ENCODE measurements at places on chromosomes 12 and 14.

- DNase-seq, result no peak
Observed at GRCh38 chr12:49920241-49920914, 16.7 kb upstream of the FAIM2 start.

DNA sequence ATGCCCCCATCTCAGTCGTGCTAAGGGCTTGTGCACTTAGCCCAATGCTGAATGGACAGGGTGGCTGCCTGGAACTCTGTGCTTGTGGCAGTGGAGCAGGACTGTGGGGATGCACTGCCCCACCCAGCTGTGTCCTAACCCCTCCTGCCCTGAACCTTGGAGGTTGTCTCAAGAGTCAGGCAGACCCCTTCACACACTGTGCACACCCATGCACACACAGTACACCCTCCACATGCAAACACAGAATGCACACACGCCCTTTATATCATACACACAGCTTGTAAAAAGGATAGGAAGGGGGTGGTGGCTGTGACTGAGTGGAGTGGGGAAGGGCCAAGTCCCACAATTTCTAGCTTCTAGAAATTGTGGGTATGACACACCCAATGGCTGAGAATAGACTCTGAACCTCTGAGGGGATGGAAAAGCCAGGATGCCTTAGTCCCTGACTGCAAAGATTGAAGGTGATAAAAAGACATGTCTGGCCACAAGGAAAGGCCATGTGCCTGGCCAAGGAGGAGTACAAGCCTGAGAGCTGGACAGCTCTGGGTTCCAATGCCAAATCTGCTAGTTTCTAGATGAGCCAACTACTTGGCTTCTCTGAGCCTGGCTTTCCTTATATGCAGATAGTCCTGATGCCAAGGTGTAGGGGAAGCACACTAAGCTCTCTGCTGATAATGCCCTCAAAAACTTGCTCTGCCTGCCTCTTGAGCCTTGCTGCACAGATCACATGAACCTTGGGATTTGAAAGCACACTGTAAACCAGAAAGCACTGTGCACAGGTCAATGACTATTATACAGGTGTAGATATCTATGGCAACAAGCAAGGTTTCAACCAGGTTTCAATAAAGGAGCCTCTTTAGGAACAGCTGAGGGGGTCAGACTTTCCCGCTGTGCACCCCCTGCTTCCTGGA lies 8.4 kb downstream of the KRT8 start:
- no peak for DNase-seq

- no peak for DNase-seq
Observed at GRCh38 chr14:56862836-56863235, 52.6 kb upstream of the OTX2 start.

DNA sequence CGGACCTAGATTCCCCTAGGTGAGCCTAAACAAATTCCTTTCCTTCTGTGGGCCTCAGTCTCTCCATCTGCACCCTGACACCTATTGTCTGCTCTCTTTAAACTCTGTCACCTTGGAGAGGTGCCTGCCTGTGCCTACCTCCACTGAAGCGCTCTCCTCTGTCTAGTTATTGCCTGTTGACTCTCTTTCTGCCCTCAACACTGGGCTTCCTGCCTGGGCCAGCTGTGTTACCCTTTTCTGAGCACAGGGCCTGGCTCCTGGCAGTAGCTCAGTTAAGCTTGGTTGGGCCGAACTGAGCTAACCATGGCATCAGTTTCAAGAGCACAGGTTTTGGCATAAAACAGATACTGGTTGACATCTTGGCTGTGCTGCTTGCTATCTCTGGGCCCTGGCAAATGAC lies 43.5 kb downstream of the PRMT8 start:
- DNase-seq, result no peak

DNA sequence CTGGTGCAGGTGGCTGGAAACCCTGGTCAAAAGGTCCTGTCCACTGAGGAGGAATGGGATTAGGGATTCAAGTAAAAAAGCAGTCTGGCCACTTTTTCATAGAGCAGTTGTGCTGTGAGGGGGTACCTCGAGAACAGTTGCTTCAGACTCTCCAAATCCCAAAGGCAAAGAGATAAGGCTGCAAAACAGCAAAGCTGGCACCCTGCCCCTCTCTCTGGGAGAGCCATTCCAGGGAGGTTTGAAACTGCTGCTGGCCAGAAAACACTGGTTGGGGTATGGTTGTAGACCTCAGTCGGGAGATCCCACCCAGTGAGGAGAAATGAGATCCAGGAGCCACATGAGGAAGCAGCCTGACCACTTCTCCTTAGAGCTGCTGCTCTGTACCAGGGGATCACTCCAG lies 137.3 kb downstream of the CEP83 start:
- no peak for DNase-seq

GRCh38 chr14:88312257-88312656 lies 10.8 kb downstream of the KCNK10 start:
- DNase-seq, result no peak

GRCh38 chr14:57495416-57495815 lies 1.8 kb upstream of the CCDC198 start:
- DNase-seq, result no peak

GRCh38 chr14:99576761-99577705 lies 27.0 kb downstream of the CCDC85C start:
- no peak for DNase-seq

GRCh38 chr14:76531821-76532318 lies 155.9 kb downstream of the ESRRB start:
- no peak for DNase-seq

DNA sequence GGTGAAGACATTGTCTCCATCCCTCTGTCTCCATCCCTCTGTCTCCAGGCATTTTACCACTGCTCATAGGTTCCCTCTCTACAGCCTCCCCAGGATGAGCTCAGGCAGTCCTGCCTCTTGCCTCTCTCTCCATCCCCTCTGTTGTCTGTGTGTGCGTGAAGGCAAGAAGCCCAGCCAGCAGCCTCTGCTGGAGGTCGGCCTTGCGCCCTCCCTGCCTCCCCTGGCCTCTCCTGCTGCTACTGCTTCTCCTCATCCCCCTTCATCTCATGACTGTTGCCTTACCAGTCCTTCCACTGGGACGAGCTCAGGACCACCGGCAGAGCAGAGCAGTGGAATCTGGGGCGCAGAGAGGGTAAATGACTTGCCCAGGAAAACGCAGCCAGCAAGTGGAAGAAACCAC lies 3.2 kb downstream of the KRT80 start:
- no peak for DNase-seq

DNA sequence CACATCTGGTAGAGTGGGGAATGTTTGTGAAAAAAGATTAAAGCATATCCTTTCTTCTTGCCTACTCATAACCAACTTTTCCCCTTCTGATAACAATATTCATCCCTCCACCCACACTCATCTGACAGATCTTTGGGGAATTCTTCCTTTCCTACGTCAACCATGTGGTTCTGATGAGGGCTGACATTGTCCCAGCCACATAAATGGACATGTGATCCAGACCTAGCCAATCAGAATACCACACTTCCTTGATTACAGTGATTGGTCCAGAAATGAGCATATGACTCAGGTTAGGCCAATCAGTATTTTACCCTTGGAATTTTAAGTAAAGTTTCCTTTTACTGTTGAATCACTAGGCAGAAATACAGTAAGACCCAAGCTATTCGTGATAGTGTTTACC lies 58.9 kb downstream of the GPR65 start:
- DNase-seq, result no peak

DNA sequence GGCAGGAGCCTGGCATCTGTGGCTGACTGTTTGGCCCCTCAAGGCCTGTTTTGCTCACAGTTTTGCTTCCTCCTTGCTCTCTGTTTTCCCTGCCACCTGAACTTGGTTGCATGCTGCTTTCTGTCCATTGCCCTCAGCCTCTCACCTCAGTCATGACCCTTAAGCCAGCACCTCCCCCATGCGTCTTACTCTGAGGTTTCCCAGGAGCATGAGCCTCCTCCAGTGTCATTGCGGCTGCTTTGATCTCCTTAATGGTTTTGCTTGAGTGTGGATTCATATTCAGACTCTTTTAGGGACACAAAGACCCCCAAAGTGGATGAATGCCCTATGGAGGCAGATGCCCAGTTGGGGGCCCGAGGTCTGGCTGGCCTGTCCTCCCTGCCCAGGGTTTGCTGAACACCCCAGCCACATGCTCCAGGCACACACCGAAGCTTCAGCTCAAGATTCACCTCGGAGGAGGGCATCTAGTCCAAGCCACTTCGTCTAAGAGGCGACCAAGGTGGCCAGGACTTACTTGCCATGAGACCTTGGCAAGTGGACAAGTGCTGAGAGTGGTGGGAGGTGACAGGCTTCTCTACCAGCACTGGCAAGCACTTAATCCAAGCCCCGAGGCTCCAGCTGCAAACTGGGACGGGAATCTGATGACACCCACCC lies 95.4 kb upstream of the DIO3 start:
- DNase-seq, result no peak

- no peak for DNase-seq
Observed at GRCh38 chr14:100223332-100224201, 15.4 kb upstream of the YY1 start.
